ENCODE measurements at places on chromosomes 1 and 21.

GRCh38 chr1:34781844-34782391 is 904 bp downstream of the GJB3 start:
- ATAC-seq, result no peak

GRCh38 chr1:17574516-17574915 is 35.0 kb downstream of the ARHGEF10L start:
- ATAC-seq, result no peak

- no peak for ATAC-seq
These were observed 4.2 kb downstream of the AURKAIP1 start for GRCh38 chr1:1370771-1371300.

- ATAC-seq, result no peak
These were observed 38.3 kb upstream of the MYOCOS start for GRCh38 chr1:171583591-171584201.

Measured in stimulated activated memory B cell treated with anti-CD40 and anti-IgM and Interleukin-4, amounts not matched to agents 10 μg/mL and 1 μg/mL and 100 μg/mL, for 72 hours (primary cell).